Naive thymus-derived CD4-positive, alpha-beta T cell (primary cell): ENCODE measurements at places on chromosomes 6 and 20. TPM values are rescaled to one million over a fixed set of nuclear protein-coding genes. Genes with fewer than 3 reads are reported as not detected.

The WFDC5 gene
- not detected for total RNA-seq

The CITED2 gene
- 118 TPM for total RNA-seq

The STK38 gene
- 193 TPM for total RNA-seq

The PPIL6 gene
- 0.22 TPM in 1 of 2 replicates, not detected in the other for total RNA-seq

The BACH2 gene
- 31.8 and 33.0 TPM in 2 replicates for total RNA-seq

The TCF21 gene
- not detected for total RNA-seq

The MYBL2 gene
- 68.3 and 69.7 TPM in 2 replicates for total RNA-seq

The COL20A1 gene
- total RNA-seq: not detected in 2 replicates

The OXT gene
- not detected for total RNA-seq

The NMBR gene
- total RNA-seq: not detected

The SEL1L2 gene
- not detected for total RNA-seq

The CD93 gene
- total RNA-seq: 4.6 and 5.4 TPM in 2 replicates

The ADGRG6 gene
- 0.24 TPM for total RNA-seq

GRCh38 chr6:104710543-104711335, 149.0 kb downstream of the HACE1 start:
- peaks cover 6% of the 10 kb centered on the region for H3K4me1 ChIP-seq
- H3K36me3 ChIP-seq: no peaks in the 10 kb centered on the region
- H3K27ac ChIP-seq: no peak overlapping the region

DNA sequence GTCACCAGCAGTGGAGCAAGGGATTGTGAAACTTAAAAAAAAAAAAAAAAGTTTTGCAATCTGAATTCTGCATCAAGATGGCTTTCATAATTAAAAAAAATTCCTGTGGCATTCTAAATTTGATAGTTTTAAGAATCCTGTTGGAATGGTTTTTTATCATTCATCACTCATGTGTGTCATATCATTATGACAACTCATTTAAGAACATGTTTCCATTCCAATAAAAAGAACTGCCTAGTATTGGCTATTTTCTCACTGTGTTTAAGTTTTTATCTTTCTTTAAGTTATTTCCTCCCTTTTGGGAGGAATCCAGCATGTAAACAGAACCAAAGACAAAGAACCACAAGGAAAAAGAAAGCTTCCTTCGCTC, 26.2 kb upstream of the RHAG start:
- no peak for DNase-seq
- no peaks in the 10 kb centered on the region for H3K4me1 ChIP-seq
- no peak overlapping the region for H3K27ac ChIP-seq
- H3K27me3 ChIP-seq: no peaks in the 10 kb centered on the region

DNA sequence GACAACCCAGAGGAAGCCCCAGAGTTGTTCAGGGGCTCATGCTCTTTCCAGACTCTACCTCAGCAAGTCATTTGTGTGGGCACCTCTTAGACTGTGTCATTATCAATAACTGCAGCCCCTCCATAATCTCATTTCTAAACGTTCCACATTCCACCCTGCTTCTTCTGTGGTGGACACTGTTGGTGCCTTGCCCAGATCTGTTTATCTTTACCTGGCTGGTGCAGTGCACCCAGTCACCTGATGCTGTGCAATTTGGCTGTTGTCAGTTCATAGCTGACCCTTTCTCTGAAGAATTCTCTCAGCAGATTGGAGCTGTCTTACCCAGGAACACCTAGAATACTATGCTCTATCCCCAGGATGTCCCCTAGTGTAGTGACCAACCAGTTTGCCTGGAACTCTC, 80.0 kb downstream of the ATRN start:
- H3K27ac ChIP-seq: no peak overlapping the region
- DNase-seq: no peak
- no peak overlapping the region for H3K4me3 ChIP-seq
- no peaks in the 10 kb centered on the region for H3K36me3 ChIP-seq

- H3K36me3 ChIP-seq: no peaks in the 10 kb centered on the region
- no peak for DNase-seq
- H3K27me3 ChIP-seq: no peaks in the 10 kb centered on the region
- no peak overlapping the region for H3K27ac ChIP-seq
- H3K4me1 ChIP-seq: no peaks in the 10 kb centered on the region
- H3K4me3 ChIP-seq: no peak overlapping the region
These were observed 123.1 kb upstream of the STXBP5 start for GRCh38 chr6:147081076-147081609.

- no peak overlapping the region for H3K27ac ChIP-seq
- no peak overlapping the region for H3K4me3 ChIP-seq
- DNase-seq: no peak
These were observed 155.1 kb upstream of the MMS22L start for GRCh38 chr6:97438011-97438671.

GRCh38 chr6:137227871-137228302, 8.7 kb upstream of the IFNGR1 start:
- DNase-seq: no peak
- peaks cover 74% of the 10 kb centered on the region for H3K4me1 ChIP-seq
- H3K4me3 ChIP-seq: no peak overlapping the region
- H3K27ac ChIP-seq: no peak overlapping the region
- H3K27me3 ChIP-seq: no peaks in the 10 kb centered on the region

- peaks cover 14% of the 10 kb centered on the region for H3K4me1 ChIP-seq
- H3K27me3 ChIP-seq: peaks cover 21% of the 10 kb centered on the region
These were observed 128.2 kb downstream of the GPX5 start for GRCh38 chr6:28653876-28654275.

DNA sequence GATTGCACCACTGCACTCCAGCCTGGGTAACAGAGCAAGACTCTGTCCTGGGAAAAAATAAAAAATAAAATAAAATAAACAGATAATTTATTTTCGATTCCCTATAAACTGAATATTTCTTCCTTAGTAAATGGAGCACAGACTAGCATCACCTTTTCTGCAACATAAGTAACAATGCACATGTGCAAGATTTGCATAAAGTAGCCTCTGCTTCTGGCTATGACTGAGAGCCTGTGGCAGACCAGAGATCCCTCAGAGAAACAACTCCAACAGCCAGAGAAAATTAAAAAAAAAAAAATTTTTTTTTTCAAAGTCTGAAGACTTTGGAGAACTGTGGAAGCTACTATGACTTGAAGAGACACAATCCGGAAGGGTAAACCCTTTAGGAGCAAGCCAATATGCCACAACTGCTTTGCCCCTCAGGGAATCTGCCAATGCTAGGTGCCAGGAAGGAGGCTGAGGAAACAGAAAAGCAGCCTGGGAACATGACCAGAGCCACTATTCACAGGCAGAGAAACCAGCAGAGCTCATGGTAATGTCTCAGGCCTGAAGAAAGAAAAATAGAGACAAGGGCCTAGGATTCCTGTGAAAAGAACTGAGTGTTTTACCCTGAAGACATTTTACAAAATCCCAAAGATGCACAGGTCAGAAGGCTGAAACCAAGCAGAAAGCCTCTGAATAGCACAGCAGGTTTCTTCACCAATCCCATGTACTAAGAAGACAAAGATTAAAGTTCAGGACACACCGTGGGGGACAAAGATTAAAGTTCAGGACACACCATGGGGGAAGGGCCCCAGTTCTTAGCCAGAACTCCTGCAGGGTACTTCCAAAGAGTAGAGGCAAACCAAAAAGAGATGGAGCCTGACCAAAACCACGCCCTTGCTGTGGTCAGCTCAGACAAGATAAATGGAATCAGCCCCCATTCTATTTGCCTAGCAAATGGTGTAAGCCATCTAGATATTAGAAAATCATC, 25.8 kb downstream of the B4GALT5 start:
- no peak for DNase-seq
- H3K4me3 ChIP-seq: no peak overlapping the region
- H3K27ac ChIP-seq: no peak overlapping the region
- H3K27me3 ChIP-seq: no peaks in the 10 kb centered on the region
- no peaks in the 10 kb centered on the region for H3K36me3 ChIP-seq
- no peaks in the 10 kb centered on the region for H3K4me1 ChIP-seq

DNA sequence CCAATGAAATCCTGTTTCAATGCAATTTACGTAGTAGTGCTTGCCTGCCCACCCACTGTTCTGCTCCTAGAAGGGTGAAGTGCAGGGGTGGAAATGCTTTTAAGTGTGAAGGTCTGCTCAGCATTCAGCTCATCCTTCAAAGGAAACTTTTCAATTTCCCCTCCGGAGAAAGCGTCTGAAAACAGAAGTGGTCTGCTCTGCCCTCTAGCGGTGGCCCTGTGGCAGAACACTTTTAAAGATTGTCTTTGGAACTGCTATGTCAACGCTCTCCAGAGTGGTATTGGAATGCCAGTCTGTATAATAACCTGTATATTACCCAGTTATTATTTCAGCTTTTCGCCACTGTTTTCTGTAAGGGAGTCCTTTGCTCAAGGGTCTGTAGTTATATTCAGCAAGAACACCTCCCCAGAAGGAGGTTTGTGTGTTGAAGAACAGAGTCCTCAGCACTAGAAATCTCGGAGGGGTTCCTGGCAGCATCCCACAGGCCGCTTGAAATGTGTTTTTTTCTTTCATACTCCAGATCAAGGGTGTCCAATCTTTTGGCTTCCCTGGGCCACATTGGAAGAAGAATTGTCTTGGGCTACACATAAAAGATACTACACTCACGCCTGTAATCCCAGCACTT, 63.1 kb upstream of the KLHL31 start:
- no peaks in the 10 kb centered on the region for H3K4me1 ChIP-seq
- no peaks in the 10 kb centered on the region for H3K36me3 ChIP-seq
- peak; percentile 46 for DNase-seq
- no peak overlapping the region for H3K27ac ChIP-seq
- H3K4me3 ChIP-seq: no peak overlapping the region

GRCh38 chr6:146787876-146788508, 189.2 kb downstream of the ADGB start:
- H3K36me3 ChIP-seq: no peaks in the 10 kb centered on the region
- H3K4me3 ChIP-seq: no peak overlapping the region
- H3K4me1 ChIP-seq: no peaks in the 10 kb centered on the region
- H3K27ac ChIP-seq: no peak overlapping the region
- H3K27me3 ChIP-seq: no peaks in the 10 kb centered on the region

GRCh38 chr6:142367501-142368018, 65.8 kb downstream of the ADGRG6 start:
- H3K27me3 ChIP-seq: no peaks in the 10 kb centered on the region
- H3K27ac ChIP-seq: no peak overlapping the region
- H3K36me3 ChIP-seq: no peaks in the 10 kb centered on the region
- no peak for DNase-seq
- H3K4me3 ChIP-seq: no peak overlapping the region
- no peaks in the 10 kb centered on the region for H3K4me1 ChIP-seq

- H3K36me3 ChIP-seq: no peaks in the 10 kb centered on the region
- no peaks in the 10 kb centered on the region for H3K4me1 ChIP-seq
- no peaks in the 10 kb centered on the region for H3K27me3 ChIP-seq
- no peak for DNase-seq
- H3K27ac ChIP-seq: no peak overlapping the region
- H3K4me3 ChIP-seq: no peak overlapping the region
These were observed 1.5 kb upstream of the NINL start for GRCh38 chr20:25586877-25587276.

DNA sequence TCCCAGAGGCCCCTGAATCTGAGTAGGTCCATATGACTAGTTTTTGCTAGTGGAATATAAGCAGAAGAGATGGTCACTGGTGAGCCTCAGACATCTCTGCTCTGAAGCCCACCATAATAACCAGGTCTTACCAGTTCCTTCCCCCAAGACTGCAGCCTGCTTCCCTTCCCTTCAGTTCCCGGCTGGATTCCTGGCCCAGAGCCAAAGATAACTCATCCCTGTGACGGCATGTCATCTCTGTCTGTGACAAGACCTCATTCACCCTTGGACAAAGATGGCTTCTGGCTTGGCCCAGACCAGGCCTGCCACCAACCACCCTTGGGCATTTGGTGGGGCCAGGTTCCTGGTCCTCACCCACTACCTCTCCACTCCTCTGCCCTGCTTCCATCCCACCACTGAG, 145.5 kb upstream of the TOP1 start:
- no peak overlapping the region for H3K27ac ChIP-seq
- H3K27me3 ChIP-seq: no peaks in the 10 kb centered on the region
- H3K36me3 ChIP-seq: no peaks in the 10 kb centered on the region
- DNase-seq: no peak

GRCh38 chr6:6711832-6712448, 123.4 kb downstream of the LY86 start:
- no peak overlapping the region for H3K27ac ChIP-seq
- no peaks in the 10 kb centered on the region for H3K4me1 ChIP-seq
- DNase-seq: peak; percentile 29
- H3K27me3 ChIP-seq: no peaks in the 10 kb centered on the region

DNA sequence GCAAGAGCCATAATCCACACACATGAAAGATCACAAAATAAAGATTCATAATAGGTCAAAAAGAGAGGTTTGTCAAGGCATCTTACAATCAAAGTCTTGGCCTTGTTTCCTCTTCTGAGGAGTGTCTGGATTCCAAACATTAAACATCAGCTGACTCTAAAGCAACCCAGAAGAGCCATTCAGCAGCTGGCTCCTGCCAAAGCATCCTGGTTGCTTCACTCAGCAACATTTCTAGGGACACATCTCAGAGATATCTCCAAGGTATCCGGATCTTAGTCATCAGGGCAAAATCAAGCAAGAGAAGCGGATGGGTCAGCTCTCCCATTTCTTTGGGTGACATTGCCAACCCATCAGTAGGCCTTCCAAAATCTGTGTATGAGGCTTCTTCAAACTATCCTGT, 139.6 kb downstream of the KIF6 start:
- H3K4me1 ChIP-seq: no peaks in the 10 kb centered on the region
- no peak overlapping the region for H3K27ac ChIP-seq
- DNase-seq: no peak
- no peaks in the 10 kb centered on the region for H3K36me3 ChIP-seq

DNA sequence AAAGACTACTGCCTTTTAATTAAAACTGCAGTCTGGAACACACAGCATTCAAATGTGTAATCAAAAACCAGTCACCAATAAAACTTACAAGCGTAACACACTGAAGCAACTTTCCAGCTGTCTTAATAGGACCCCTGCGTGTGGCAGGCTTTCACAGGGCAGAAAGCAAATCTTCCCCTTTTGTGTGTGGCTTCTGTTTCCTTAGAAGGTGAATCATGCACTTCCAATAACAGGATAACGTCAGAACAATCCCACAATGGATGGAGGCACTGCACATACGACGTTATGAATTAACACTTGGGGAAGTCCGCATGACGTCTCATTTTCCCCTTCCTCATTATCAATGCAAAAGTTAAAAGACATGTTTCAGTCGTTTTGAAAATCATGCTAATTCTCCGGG, 44.8 kb downstream of the INSM1 start:
- no peak for DNase-seq
- no peaks in the 10 kb centered on the region for H3K4me1 ChIP-seq
- no peak overlapping the region for H3K27ac ChIP-seq
- no peak overlapping the region for H3K4me3 ChIP-seq
- no peaks in the 10 kb centered on the region for H3K36me3 ChIP-seq

- no peak overlapping the region for H3K4me3 ChIP-seq
- peaks cover 1% of the 10 kb centered on the region for H3K27me3 ChIP-seq
- no peak for DNase-seq
- no peaks in the 10 kb centered on the region for H3K4me1 ChIP-seq
These were observed 58.2 kb upstream of the POLR1H start for GRCh38 chr6:30002871-30003270.
